DMS79 treated with DMSO at 0.1 percent for 48 hours (cell line): ENCODE measurements at places on chromosomes 5 and 9.

DNA sequence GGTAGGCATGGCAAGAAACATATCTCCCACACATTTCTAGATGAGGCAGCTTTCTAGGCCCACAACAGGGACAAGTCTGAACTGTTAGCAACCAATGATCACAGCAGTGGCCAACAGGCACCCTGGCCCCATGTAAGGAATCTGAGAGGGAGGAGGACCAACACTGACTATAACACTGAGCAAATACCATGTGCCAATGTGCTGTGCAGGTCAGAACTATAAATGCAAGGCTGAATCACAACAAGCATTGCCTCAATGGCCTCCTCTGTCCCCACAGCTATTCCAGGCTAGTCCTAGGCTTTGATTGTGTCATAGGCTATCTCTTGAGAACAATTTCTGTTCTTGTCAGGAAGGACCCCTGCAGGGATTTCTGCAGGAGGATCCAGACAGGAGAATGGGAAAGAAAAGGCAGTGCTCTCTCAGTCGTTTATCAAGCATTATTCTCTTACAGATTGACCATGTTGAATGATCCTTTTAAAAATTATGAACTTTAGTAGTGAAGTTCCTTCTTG is 221.2 kb downstream of the TLE1 start:
- DNase-seq: no peak

GRCh38 chr9:117958726-117959125 is 254.5 kb downstream of the TLR4 start:
- no peak for DNase-seq

- no peak for DNase-seq
Observed at GRCh38 chr5:113381791-113382190, 53.0 kb downstream of the TSSK1B start.

DNA sequence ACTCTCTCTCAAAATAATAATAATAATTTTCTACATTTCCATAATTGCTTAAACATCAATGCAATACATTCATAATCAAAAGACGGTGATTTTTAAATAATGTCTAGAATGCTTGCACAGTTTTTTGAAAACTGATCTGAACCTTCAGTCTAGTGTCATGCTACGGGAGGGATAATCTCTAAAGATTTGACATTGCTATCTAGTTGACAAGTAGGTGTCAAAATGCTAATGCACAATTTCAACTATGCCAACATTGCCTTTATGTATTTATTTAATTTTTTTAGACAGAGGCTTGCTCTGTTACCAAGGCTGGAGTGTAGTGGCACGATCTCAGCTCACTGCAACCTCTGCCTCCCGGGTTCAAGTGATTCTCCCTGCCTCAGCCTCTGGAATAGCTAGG is 16.0 kb upstream of the PCAT7 start:
- DNase-seq: no peak

DNA sequence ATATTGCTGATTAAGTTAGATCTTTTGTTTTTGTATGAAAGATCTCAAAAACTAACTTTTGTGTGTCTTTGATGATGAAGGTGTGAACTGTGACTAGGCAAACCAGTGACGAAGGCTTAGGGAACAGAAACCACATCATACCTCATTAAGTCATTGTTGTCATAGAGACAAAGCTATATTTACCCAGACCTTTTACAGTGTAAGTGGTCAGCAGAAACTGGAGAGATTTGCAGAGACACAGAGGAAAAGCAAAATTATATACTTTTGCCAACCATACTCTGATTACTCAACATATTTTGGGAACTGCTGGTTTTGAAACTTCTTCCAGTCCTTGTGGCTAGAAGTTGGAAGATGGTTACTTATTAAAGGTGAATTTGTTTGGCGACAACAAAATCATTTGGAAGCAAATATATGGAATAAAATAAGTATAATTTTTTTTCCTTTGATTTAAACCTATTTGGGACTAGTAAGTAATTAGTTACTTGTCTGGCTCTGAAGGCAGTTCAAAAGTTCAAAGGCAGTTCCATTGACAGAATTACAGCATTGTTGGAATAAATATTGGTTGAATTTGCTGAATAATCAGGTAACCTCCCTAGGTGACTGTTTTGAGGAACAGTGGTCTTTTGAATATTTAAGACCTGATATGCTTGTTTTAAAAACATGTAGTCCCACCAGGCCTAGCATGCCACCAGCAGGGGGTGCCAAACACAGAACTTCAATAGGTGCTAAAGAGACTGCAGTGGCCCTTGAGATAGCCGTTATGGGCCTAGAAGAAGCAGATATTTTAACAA is 103.8 kb downstream of the RPS23 start:
- DNase-seq: no peak

GRCh38 chr5:16152601-16153568 is 26.7 kb downstream of the MARCHF11 start:
- no peak for DNase-seq

GRCh38 chr9:32558408-32558934 is 6.1 kb upstream of the TOPORS start:
- DNase-seq: no peak

GRCh38 chr5:140041099-140041491 is 2.0 kb downstream of the NRG2 start:
- DNase-seq: no peak
